ENCODE measurements at places on chromosomes 4 and X.

GRCh38 chr4:5759236-5760075 is 48.5 kb downstream of the EVC start:
- DNase-seq = no peak

DNA sequence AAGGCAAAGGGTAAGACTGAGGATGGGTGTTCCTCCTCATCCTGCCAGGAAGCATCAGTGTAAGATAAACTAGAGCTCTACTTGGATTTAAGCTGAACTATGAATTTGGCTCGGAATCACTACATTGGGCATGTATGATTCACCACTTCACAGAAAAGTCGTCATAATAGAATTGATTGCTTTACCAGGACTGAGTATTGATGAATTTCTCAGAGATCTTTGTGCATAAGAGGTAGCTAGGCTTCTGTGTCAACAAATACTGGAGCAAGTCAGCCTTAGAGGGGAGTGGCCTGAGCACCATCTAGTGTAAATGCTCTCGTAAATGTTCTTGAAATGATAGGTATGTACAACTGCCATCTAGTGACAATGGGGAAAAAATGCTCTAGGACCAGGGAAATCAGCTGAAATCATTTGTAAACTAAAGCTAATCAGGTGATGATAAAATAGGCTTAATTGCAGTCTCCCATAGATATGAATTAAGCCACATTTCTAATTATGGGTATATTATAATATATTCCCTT is 309.5 kb upstream of the FMR1 start:
- DNase-seq = no peak

DNA sequence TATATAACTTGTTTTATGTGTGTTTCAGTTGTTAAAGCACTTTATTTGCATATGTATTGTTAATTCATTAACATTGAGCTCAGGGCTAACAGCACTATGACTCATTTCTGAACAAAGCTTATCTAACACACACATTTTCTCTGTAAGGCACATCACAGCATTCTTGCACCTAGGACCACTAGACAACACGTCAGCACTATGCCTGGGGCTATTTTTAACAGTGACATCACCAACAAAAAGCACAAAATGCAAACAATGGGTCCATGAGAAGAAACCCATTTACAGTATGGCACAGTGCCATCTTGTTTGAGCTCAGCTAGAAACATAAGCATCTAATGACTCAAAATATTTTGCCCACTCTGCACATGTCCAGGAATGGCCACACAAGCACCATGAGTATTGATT is 124.4 kb downstream of the RELL1 start:
- no peak for DNase-seq

GRCh38 chr4:59612235-59612634 is 1587.9 kb upstream of the ADGRL3 start:
- no peak for DNase-seq

- no peak for DNase-seq
Observed at GRCh38 chrX:18272222-18272621, 51.5 kb upstream of the BEND2 start.

DNA sequence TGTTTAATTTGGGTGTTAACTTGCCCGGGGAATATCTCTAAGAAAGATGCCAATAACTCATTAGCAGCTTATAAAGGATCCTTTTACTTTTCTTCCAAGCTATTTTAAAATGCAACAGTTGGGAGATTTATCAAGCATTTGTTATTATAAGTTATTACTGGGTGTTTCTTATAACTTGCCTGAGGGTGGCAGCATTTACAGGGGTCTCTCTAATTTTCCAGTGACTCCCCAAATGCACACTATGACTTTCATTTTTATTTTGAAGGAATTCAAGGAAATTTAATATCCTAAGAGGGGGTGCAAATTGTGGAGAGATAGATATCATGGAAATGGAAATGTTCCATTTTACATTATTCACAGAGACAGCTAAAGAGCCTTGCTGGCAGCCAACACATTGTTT is 138.0 kb downstream of the PDGFRA start:
- no peak for DNase-seq

- no peak for DNase-seq
Observed at GRCh38 chr4:52250154-52250553, 199.1 kb downstream of the SPATA18 start.

DNA sequence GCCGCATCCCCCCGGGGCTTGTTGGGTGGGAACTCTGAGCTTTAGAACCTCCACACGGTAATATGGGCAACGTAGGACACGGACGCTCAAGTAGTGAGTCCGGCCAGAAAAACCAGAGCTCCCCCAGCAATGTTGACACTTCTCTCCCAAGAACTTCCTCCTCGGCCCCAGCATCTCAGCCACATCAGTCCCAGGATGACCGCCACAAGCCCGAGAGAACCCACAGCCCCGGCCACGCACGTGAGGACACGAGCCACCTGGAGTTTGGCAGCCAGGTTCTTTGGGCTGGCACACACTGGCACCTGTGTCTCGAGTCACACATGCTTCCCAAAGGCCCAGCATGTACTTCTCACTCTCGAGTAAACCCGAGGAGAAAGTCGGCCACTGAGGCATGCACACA is 16.3 kb downstream of the CLDN34 start:
- DNase-seq = no peak

DNA sequence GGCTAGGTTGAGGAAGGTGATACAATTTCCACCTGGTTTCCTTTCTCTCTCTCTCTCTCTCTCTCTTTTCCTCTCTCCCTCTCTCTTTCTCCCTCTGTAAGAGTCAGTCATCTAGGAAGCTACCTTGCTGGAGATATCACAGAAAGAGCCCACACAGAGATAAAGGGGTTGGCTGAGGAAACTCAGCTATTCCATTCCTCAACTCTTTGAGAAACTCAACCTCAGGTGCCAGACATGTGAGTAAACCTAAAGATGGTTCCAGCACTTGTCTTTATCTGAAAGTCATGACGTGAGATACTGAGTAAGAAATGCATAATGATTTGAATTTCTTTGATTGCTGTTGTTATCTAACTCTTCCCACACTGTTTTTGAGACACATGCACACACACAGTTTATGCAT is 564.0 kb downstream of the SPOCK3 start:
- DNase-seq = no peak

DNA sequence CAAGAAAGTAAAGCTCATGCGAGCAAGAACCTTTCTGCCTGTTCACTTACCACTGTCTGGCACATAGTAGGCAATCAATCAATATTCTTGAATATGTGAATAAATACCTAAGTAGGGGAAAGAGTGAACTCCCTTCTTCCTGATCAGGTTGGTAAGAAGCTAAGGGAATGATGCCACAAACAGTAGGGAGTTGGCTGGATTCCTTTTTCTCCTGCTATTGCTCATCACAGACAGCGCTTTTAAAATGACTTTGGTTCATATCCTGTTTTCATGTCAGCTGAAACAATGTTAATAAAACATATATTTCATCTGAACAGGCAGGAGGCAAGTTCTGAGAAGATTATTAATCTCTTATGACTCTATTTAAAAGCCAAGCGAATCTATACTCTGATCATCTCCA is 99.2 kb downstream of the NSUN7 start:
- DNase-seq = no peak

GRCh38 chr4:188627892-188628291 is 488.7 kb downstream of the TRIML1 start:
- no peak for DNase-seq

DNA sequence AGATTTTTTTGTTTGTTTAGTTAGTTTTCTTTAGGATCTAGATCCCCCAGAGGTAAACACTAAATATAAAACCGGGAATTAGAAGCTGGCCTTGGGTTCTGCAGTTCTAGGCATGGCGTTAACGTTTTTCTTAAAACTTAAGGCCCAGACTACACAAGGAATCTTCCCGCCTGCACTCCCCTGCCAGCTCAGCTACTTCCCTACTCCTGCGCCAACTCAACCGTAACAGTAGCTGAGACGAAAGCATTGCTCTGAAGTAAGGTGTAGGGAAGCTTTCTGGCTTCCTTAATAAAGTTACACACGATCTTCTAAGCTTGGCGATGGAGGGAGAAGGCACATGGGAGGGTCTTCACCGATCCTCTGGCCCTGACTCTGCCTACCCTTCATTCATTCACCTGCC is 37.1 kb downstream of the CPE start:
- DNase-seq = no peak

DNA sequence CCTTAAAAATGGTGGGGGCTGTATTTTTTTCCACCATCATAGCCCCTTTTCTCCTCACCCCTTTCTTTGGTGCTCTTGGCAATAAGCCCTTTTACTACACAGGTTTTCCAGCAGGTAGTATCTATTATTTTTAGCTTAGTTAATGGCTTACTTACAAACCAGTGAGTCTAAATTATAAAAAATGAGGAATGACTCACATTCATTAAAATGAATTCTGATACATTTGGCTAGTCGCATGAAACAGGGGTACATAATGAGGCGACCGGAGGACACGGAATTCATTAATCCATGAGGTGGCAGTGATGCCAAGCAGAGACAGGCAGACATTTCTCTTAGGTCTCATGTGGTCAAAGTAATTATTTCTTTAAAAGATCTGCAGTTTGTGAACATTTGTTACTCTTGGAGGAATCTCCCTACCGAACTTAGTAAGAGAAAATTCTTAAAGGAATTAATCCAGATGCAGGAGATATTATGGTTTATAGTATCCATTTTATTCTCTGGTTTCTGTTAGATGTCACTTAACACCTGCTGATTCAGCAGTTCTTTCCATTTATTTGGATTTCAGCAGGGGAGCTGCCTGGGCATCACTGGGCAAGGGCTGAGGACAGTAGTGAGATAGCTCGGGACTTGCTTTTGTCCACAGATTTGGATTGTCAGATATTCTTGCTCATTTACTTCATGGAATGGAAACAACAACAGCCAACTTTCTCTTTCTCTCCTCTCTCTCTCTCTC is 575.0 kb upstream of the NR3C2 start:
- DNase-seq = no peak

- DNase-seq = no peak
Observed at GRCh38 chrX:149939655-149939904, 1.3 kb upstream of the EOLA2 start.

DNA sequence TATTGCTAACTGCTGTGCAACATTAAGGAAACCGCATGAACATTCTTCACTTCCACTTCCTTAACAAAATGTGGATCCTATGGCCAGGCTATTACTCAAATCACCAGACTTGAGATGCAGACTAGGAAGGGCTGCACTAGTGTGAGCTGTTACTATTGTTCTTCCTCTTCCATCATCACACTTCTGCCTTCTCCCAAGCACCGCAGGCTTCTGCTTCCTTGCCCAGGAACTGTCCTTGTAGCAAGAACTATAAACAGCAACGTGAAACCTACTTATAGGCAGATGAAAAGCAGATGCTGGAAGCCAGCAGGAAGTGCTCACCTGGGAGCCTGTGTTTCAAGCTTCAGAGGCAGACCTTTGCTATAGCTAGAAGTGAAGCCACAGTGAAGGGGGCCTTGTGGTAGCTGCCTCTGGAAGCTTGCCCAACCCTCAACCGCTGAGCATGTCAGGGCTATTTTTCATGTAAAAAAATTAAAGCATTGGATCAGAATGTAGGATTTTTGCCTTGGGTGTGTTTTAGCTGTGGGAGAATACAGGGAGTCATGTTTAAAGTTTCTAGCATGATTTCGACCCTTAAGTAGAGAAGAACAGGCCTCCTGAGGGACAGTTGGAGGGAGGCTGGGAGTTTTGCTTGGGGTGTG is 43.9 kb downstream of the CLNK start:
- DNase-seq = no peak

GRCh38 chrX:46328133-46328532 is 217.1 kb downstream of the ZNF674 start:
- DNase-seq = no peak

DNA sequence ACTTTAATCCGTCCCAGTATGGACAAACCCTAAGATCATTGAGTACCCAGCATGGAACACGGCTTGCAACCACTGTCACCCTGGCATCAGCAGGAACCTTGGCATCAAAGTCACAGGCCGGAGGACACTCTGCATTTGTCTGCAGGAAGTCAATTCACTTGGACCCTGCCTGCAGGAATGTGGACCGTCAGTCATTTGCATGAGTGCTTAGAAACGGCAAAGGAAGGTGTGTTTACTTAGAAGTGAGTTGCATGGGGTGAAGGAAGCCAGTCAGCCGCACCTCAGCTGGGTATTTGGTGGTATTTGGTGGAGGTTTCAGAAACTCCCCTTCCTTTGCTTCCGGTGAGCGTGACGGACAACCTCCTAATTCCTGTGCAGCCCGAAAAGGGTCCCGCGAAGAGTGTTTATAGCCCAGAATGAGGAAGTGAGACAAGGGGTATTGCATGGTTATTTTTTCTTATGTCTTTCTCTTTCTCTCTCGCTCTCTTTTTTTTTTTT is 15.5 kb downstream of the P2RY8 start:
- no peak for DNase-seq

DNA sequence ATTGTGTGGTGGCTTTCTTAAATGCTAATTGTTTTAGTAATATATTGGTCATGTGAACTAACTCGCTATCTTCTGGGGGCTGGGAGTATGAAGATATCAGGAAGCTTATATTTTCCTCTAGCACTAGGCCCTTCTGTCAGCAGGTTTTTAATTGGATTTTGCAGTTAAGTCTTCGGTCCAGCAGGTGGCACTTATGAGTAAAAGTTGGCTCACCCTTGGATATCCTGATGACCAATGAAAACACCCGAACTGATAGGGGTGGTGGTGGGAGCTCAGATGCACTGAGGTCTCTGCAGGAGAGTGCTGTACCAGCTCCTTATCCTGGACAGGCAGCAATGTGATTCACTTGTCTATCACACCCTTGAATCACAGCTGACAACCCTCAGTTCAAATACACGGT is 1365.8 kb upstream of the DIAPH2 start:
- no peak for DNase-seq

DNA sequence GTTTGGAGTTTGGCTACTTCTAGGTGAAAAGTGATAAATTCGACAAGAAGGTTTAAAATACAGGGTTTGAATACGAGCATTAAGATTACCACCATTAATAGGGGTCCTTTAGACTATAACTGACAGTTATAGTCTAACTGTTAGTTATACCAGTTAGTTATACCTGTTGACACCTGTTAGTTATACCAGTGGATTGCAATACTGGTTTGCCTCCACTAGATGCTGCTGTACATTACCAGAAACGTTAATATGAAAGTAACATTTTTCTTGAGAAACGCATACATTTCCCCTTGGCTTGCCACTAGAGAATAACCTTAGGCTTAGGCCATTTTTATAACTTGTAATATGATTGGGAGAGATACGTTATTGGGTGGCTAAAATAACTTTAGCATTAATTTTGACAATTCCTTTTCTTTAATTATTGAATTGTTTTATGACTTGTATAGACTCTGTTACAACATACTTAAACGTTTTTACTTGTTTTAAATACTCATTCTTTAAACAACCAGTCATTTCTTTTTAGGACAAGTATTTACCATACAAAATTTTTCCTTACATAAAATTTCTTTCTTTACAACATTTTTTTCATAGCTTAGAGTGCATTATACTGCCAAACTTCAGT is 911.2 kb downstream of the FSTL5 start:
- peak; percentile 11 for DNase-seq

All from NCI-H748 treated with DMSO at 0.1 percent for 48 hours (cell line).